Hepatic stellate cell (primary cell): ENCODE measurements at places on chromosomes 16 and 17.

- DNase-seq = no peak
Observed at GRCh38 chr17:20925091-20925490, 117.7 kb downstream of the USP22 start.

DNA sequence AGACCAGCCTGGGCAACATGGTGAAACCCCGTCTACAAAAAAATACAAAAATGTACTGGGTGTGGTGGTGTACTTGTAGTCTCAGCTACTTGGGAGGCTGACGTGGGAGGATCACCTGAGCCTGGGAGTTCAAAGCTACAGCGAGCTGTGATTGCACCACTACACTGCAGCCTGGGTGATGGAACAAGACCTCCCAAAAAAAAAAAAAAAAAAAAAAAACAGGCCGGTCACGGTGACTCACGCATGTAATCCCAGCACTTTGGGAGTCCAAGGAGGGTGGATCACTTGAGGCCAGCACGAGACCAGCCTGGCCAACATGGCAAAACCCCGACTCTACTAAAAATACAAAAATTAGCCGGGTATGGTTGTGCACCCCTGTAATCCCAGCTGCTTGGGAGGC is 12.7 kb upstream of the APPBP2 start:
- no peak for DNase-seq

GRCh38 chr16:24255456-24256371 is at the start of gene CACNG3:
Gene CACNG3 (plus strand): TSS chr16:24256335. CDS start chr16:24256755, 420 bp downstream.
- no peak for DNase-seq

DNA sequence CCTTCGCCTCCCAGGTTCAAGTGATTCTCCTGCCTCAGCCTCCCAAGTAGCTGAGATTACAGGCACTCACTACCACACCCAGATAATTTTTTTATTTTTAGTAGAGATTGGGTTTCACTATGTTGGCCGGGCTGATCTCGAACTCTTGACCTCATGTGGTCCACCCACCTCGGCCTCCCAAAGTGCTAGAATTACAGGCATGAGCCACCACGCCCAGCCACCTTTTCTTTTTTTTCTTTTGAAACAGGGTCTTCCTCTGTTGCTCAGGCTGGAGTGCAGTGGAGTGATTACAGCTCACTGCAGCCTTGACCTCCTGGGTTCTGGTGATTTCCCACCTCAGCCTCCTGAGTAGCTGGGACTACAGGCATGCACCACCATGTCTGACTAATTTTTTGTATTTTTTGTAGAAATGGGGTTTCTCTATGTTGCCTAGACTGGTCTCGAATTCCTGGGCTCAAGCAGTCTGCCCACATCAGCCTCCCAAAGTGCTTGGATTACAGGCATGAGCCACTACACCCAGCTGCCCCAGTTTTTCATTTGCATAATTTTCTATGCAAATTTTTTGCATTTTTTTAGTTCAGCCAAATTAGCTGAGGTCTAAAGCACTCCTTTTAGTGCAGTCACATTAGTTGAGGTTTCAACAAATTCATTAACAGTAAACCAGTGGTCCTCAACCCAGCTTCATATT is 11.3 kb downstream of the WWP2 start:
- DNase-seq = no peak

DNA sequence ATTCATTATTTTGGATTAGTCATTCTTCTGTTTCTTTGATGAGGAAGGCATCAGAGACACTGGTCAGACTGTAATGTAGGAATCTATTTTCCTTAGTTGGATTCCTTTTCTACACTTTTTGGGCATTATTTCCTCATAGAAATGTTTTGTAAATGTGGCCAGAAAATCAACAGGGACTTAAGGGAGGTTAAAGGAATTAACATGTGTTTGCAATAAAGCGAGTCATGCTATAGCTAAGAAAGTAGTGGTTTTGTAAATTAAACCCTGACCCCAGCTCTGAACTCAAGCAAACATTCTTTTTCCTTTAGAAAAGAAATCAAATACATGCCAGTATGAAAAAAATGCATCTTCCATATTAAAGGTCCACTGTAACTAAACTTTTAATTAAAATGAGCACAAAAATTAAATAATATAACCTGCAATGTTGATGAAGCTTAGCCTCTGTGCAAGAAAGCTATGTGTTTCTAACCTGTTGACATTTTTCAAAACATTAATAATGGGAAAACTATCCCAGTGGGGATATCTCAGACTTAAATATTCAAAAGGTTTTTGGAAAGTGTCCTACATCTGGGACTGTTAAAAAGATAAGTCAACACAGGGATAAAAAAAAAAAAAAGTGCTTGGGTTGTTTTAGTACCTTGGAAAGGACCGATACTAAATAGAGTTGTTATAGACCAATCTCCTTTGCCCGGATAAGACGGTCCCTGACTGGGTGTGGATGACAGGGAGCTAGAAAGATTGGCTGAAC is 428.0 kb downstream of the CA10 start:
- DNase-seq = no peak

GRCh38 chr16:17776465-17776864 is 305.7 kb upstream of the XYLT1 start:
- no peak for DNase-seq
